CD4-positive, alpha-beta T cell treated with Interleukin-6 for 4 hours (primary cell): ENCODE measurements at places on chromosomes 13 and 19.

GRCh38 chr19:12880551-12881171 lies 588 bp downstream of the DNASE2 start:
- peak; percentile 27 for DNase-seq

GRCh38 chr19:11279505-11280236 lies 16.3 kb upstream of the TSPAN16 start:
- peak; percentile 48 for DNase-seq

- no peak for DNase-seq
These were observed 101.5 kb downstream of the STARD13 start for GRCh38 chr13:33184112-33184490.

- DNase-seq, result no peak
These were observed 328.1 kb downstream of the TBC1D4 start for GRCh38 chr13:75153834-75154233.

DNA sequence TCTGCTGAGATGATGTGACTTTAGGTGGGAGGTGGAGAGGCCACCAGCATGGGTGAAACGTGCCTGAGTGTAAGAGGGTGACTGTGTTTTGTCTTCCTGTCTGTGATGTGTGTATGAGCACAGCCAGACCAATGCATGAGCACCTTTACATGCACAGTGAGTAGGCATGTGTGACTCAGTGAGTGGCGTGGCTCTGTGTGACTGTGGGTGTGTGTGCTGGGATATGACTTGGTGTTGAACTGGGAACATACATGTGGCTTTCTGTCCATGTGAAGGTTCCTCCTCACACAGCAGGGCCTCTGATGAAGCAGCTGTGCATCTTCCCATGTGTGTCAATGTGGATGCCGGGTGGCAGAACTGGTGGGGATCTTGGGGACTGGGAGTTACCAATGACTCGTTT lies 19.9 kb upstream of the LGALS13 start:
- no peak for DNase-seq

DNA sequence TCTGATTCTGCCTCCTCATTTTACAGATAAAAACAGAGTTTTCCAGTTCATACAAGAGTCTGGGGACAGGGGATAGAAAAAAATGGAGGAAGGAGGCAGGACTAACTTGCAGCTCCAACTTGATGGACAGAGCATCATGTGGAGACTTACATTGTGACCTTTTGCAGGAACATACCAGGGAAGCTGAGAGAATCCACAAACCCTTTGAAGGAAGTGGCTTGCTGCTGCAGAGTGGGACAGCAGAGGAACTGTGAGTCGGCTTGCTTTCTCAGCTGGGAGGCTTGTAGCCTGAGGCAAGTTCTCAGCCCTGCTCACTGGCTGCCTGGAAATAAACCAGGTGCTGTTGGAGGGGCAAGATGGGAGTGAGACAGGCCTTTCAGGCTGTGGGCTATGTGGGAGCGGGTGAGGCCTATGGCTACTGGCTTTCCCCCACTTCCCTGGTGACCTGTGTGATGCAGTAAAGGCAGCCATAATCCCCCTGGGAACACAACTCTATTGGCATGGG lies 614.4 kb downstream of the KCTD12 start:
- no peak for DNase-seq

DNA sequence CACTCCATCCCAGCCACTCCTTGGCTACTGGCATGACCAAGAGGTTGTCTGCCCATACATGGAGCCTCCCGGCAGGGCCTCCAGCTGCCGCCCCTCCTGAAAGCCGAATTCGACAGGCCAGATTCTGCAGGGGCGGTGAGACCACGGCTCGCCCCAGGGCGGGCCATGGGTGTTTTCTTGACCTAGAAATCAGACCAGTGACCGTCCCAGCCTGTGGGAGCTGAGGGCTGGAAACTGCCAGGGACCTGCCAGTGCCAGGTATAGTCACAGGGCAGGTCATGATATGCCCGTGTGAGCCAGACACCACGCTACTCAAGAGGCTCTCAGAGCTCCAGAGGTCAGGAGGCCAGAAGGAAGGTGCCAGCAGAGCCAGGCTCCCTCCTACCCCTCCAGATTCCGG lies 16.8 kb downstream of the DAPK3 start:
- DNase-seq, result no peak
